Camera-type eye (tissue), 1 donor: ENCODE measurements at places on chromosomes 4 and X. TPM values are rescaled to one million over a fixed set of nuclear protein-coding genes. Genes with fewer than 3 reads are reported as not detected.

PNMA5 gene
- not detected for total RNA-seq

UGT8 gene
- 2.1 TPM for total RNA-seq

TLR10 gene
- total RNA-seq: 0.71 TPM

FAM184B gene
- 20.3 TPM for total RNA-seq

BGN gene
- 106 TPM for total RNA-seq

GPR173 gene
- total RNA-seq: 26.3 TPM

DBET gene
- total RNA-seq: not detected

OCIAD2 gene
- total RNA-seq: 16.4 TPM

DSPP gene
- total RNA-seq: 0.05 TPM

USP17L25 gene
- not detected for total RNA-seq

NMU gene
- 1.7 TPM for total RNA-seq

CPLX1 gene
- total RNA-seq: 9.2 TPM

RAB41 gene
- total RNA-seq: not detected

TACC3 gene
- 17.2 TPM for total RNA-seq

ARHGEF6 gene
- 15.6 TPM for total RNA-seq

SSX2B gene
- not detected for total RNA-seq

KLF3 gene
- 41.8 TPM for total RNA-seq

SOX3 gene
- total RNA-seq: 2.1 TPM
